Stimulated activated CD8-positive, alpha-beta memory T cell treated with anti-CD3 and anti-CD28 coated beads, Interleukin-15, amount 100 ng/mL, for 1 hour (primary cell): ENCODE measurements at places on chromosomes 11 and 22.

GRCh38 chr11:59212744-59213631 lies at the start of gene MPEG1:
Gene MPEG1, minus strand, starts transcription at chr11:59212927. Its CDS starts 62 bp downstream, at chr11:59212865.
- DNase-seq = no peak

DNA sequence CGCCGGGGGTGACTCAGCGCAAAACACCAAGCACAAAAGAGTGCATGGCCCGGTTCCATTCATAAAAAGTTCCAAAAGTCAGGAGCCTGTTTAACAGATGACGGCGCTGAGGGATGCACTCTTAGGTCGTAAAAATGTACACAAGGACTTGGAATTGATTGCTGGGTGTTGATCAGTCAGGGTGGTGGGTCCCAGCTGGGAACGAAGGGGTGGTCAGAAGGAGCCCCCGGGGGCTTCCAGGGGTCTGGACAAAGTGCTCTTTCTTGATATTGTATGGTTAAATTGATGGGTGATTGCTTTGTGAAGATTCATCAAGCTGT lies 20.7 kb downstream of the IFITM10 start:
- DNase-seq = no peak

GRCh38 chr11:109788948-109789490 lies 304.2 kb upstream of the ZC3H12C start:
- DNase-seq = no peak

DNA sequence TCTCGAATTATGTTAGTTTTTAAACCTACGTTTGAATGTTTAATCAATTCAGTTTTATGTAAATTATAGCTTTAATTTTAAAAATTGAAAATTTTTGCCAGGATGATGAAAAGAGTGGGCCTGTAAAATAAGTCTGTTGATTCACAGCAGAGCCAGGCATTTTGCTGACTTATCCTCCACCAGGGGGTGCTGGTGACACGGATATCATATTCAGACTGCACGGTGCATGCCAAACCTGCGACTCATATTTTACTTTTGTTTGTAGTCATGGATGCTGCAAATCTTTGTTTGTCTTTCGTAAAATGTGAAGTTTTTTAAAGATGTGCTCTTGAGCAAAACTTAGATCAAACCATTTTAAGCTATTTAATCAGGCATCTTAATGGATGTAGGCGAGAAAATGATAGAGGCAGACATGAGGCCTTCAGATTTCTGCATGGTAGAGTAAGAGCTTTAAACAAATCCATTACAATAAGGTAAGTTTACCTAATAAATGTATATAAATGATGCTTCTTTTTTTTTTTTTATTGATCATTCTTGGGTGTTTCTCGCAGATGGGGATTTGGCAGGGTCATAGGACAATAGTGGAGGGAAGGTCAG lies 3.6 kb upstream of the OR8B3 start:
- no peak for DNase-seq

DNA sequence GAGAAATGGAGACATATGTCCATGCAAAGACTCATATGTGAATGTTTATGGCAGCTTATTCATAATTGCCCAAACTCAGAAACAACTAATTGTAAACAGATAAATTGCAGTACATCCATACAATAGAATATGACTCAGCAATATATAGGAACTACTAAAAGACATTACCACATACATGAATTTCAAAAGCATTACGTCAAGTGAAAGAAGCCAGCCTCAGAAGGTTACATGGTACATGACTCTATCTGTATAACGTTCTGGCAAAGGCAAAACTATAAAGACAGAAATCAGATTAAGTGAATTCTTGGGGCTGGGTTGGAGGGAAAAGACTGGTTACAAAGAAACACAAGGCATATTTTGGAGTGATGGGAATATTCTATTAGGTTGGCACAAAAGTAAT lies 7.2 kb downstream of the KCTD21 start:
- no peak for DNase-seq

GRCh38 chr11:72629266-72629665 lies 45.0 kb downstream of the PDE2A start:
- DNase-seq = no peak

DNA sequence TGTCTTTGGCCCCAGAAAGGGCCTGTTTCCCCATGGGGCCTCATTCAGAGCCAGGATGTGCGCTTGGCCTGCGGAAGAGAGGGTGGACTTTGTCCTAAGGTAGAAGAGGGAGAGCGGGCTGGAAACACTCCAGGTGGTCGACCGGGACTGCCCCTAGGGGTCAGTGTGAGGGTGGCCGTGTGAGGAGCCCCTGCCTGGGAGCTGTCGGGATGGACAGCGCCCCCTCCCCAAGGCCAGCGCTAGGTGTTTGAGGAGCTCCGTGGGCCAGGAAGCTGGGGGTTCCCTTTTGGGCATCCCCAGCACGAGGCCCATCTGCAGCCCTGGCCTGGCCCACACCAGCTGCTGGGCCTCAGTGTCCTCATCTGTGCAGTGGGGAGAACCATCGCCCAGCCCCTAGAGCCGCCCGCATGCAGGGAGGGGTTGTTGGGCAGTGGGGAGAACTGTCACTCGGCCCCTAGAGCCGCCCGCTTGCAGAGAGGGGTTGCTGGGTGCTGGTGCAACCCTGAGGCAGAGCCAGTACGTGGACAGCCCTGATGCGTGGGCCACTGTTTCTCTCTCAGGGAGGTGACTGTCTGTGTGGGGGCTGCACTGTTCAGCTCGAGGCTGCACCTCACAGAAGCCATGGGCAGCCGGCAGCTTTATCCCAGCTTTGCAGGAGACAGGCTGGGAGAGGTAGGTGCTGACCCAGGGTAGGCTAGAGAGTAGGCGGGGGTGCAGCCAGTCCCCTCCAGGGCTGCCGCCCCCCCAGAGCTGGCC lies 1319.9 kb downstream of the BRD1 start:
- DNase-seq = no peak

- peak; percentile 58 for DNase-seq
These were observed at the start of gene TRIOBP for GRCh38 chr22:37696657-37697537. Gene TRIOBP, plus strand, starts transcription at chr22:37697048. Its CDS starts 4,318 bp downstream, at chr22:37701366.

GRCh38 chr22:38831166-38831945 lies 12.5 kb downstream of the NPTXR start:
- no peak for DNase-seq

- DNase-seq = no peak
These were observed 566.3 kb upstream of the CADM1 start for GRCh38 chr11:116070520-116070919.

DNA sequence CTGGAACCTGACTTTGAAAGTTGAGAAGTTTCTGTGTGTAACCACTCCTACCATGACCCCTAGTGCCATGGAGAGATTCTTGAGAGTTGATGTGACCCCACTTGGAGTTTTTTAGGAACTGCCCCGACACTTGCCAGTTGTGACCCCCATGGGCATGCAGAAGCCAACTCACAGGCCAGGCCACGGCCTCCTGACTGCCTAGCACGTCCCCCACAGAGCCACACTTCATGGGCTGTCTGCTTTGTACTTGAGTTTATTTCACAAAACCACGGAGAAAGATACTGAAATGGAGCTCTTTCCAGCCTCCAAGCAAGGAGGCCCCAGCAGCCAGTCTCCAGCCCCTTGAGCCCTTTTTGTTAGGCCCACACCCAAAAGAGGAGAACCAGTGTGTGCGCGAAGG lies 8.4 kb downstream of the CYB5R2 start:
- no peak for DNase-seq

GRCh38 chr11:1565173-1565903 lies 6.7 kb downstream of the DUSP8 start:
- no peak for DNase-seq

- no peak for DNase-seq
These were observed 145.2 kb upstream of the TEAD1 start for GRCh38 chr11:12529041-12529440.

DNA sequence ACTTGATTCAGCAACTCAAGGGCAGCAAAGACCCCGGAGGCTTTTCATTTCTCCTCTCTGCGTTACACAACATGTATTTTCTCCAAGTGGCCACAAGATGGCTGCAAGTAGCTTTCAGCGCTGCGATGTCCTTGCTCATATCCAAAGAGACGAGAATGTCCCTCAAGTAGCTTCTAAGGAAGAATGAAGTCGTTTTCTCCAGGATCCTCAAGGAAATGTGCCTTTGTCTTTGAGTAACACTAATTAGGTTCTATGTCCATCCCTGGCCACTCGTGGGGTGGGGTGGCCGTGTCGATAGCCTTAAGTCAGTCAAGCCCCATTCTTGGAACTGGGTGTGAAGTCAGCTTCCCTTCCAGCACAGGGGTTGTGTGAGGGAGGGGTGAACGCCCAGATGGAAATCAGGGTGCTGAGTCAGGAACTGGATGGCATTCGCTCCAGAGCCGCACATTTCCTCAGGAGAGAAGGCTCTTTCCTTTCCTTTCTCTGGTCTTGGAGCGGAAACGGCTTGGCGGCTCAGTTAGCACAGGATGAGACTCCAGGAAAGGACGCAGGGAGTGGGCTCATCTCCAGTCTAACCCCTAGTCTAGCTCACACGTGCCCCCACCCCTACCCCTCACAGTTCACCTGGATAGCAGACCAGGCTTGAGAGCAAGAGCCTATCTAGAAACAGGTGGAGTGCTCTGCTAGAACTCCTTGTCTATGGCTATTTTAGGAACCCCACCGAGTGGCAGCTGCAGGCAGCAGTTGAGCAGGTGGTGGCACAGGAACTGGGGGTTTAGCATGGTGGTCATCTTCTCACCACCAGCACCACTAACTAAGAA lies 44.3 kb downstream of the NNMT start:
- no peak for DNase-seq

DNA sequence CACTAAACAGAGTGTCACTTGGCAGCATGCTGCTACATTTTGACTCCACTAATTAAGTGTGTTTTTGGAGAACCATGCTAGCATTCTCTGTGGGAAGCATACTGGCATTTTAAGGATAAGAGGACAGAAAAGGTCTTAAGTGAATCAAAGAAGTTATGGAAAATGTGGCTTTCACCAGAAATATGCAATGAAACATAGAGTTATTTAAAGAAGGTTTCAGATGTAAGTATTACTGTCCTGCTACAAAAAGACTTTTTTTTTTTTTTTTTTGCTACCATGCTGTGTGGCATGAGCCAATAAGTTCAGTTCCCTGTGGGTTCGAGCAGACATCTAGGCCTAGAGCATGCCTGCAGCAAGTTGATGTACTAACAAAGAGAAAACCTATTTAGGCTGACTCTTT lies 187.6 kb downstream of the MSANTD4 start:
- no peak for DNase-seq

GRCh38 chr11:96322775-96323641 lies 20.0 kb downstream of the MAML2 start:
- DNase-seq = no peak

- no peak for DNase-seq
These were observed 72.7 kb downstream of the AMBRA1 start for GRCh38 chr11:46520971-46521745.

GRCh38 chr11:57083641-57084385 lies 95.1 kb downstream of the OR5AK2 start:
- DNase-seq = no peak

- no peak for DNase-seq
These were observed 1.9 kb downstream of the C11orf71 start for GRCh38 chr11:114398303-114398920.

DNA sequence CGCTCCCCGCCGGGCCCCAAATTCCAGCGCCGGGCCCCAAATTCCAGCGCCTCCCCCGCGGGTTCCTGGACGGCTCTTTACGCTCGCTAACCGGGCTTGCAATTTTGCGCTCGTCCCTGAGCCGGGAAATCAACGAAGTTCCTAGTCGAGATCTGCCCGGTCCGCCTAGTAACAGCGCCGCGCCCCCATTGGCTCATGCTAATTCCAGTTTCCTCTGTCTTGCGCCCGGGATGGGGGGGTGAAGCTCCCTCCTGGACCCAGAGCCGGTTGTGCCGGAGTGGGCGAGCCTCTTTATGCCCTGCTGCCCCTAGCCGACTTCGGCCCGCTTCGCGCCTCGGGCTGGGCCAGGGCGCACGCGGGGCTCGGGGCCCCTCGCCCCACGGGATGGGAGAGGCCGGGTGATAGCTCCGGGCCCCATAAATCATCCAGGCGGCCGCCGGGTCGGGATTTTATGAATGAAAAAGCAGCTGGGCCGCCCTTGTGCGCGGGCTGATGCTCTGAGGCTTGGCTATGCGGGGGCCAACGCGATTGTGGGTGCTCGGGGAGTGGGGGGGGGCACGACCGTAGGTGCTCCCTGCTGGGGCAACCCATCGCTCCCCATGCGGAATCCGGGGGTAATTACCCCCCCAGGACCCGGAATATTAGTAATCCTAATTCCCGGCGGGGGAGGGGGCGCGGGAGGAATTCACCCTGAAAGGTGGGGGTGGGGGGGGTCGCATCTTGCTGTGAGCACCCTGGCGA lies 1.8 kb upstream of the CCND1 start:
- DNase-seq = no peak

DNA sequence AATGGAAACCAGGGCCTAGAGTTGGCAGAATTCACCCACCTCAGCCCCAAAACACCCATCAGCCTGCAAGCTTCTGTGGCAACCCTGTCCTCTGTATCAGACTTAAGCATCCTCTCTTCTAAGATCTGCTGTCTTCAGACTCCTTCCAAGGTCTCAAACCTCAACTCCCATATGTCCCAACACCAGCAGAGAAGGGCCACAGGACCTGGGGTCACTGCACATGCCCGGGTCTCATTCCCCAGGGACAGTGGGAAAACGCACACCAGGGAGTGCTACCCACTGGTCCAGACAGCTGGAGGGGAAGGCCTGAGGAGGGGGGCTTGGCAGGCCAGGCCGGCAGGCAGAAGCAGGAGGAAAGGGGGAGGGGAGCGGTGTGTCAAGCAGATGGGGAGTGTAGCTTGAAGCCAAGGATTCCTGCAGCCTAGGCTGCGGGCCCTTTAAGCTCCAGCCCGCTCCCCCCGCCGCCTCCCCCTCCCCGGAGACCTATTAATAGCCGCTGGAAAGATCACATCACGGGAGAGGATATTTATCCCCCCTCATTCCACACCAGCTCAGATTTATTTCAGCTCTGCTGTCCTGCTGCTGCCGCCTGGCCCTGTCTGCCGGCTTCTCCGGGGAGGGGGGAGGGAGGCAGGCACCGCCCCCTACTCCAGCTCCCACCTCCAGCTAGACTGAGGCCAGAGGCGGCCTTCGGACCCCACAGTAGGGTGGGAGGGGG lies 16.7 kb downstream of the BCL9L start:
- DNase-seq = no peak

- DNase-seq = no peak
These were observed 234.8 kb downstream of the GRIK4 start for GRCh38 chr11:120746376-120746775.
